ENCODE measurements at places on chromosomes 4 and X.

- DNase-seq = no peak
These were observed 2.4 kb upstream of the ZFX start for GRCh38 chrX:24147165-24147564.

- no peak for DNase-seq
These were observed 59.4 kb upstream of the SLC7A11 start for GRCh38 chr4:138301536-138301935.

GRCh38 chr4:118759481-118759880 lies 74.3 kb downstream of the METTL14 start:
- DNase-seq = no peak

- no peak for DNase-seq
These were observed 15.8 kb downstream of the SCD5 start for GRCh38 chr4:82782626-82783345.

- DNase-seq = no peak
These were observed 23.6 kb downstream of the SH3KBP1 start for GRCh38 chrX:19863857-19864223.

GRCh38 chr4:185106353-185106752 lies 36.7 kb upstream of the SLC25A4 start:
- DNase-seq = no peak

- DNase-seq = no peak
These were observed 29.4 kb downstream of the DTHD1 start for GRCh38 chr4:36310793-36311192.

GRCh38 chr4:84046551-84046950 lies 452.5 kb downstream of the NKX6-1 start:
- no peak for DNase-seq

DNA sequence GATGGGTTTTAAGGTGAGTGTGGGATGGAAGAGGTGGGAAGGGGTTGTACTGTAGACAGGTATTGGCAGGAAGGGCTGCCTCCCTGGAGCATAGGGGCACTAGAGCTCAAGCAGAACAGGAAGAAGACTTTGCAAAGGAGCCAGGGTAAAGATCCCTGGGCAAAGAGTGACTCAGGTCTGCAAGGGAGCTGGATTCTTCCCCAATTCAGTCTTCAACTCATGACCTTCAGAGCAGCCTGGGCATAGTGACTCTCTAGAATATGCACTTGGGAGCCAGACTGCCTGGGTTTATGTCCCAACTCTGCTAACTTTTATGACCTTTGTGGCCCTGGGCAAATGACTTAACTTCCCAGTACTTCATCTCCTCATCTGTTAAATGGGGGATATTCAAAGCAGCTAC lies 4.0 kb downstream of the LONRF3 start:
- DNase-seq = no peak

GRCh38 chr4:665381-665750 lies 8.7 kb downstream of the ATP5ME start:
- no peak for DNase-seq
